ENCODE measurements at places on chromosomes 13 and 19.

GRCh38 chr19:13023656-13024055, 28.4 kb downstream of the NFIX start:
- DNase-seq = no peak

DNA sequence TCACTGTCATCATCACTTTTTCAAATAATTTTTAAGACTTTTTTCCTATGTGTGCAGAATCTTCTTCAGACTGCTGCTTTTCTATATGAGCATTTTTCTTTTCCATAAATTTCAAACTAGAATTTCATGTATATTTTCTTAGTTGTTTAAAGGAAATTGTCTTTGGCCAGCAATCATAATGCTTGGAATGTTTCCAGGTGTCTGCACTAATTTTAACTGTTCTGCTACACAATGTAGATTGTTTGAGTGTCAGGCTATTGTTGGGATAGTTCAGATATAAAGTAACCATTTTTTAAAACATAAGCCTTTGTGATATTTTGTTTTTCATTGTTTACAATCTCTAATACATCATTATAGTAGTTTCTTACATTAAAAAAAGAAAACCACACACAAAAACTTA, 1418.5 kb downstream of the EFNB2 start:
- no peak for DNase-seq

- no peak for DNase-seq
Measured at GRCh38 chr13:111475488-111475887, 155.0 kb downstream of the TEX29 start.

DNA sequence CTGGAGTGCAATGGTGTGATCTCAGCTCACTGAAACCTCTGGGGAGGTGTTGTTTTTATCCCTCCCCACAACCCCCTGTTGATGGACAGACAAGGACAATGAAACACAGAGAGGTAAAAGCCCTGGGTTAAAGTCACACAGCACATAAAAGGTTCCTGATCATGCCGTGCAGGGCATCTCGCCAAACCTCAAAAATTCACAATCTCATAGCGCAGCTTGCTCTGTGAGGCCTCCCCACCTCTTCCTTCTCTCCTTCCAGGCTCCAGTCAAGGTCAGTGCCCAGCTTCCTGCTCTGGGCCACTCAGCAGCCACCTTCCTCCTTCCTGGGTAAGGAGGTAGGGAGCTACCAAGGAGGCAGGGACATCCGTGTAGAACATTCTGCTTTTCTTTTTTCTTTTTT, 2.3 kb downstream of the FUT2 start:
- no peak for DNase-seq

- no peak for DNase-seq
Measured at GRCh38 chr13:109126891-109127641, 497.7 kb downstream of the MYO16 start.

GRCh38 chr19:32720216-32720935, 809 bp downstream of the TDRD12 start:
- DNase-seq = no peak

DNA sequence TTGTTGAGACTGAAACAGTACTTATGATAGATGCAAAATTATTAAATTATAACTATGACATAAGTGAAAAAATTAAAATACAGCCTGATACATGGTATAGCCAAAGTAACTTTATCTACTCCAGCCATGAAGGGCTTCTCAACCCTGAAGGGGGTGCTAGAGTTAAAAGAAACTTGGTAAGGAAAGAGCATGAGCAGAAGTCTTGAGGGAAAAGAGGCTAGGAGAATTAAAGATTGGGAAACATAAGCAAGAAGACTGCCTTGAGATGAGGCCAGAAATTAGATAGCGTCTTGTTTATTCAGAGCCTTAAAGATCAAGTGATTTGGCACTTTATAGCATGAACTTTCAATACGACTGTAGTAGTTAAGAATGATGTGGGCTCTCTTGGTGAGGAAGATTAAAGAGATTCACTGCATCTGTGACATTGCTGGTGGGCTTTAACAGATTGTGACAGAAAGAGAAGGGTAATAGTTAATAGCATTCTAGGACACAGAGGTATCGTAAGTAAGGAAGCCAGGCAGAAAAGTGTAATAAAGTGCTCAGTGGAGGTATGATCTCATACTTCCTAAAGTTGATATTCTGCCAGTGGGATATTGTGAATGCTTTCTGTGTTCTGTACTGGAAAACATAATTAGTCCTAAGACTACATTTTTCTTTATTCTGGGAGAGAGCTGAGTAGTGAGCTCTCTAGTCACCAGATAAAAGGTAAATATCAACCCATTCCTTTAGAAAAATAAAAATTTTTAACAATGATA, 385.4 kb upstream of the PRR20A start:
- no peak for DNase-seq

- DNase-seq = no peak
Measured at GRCh38 chr19:55552620-55553019, 7.3 kb upstream of the SBK3 start.

GRCh38 chr13:94272038-94272437, 207.4 kb downstream of the DCT start:
- DNase-seq = no peak

GRCh38 chr19:41563854-41564514, 12.0 kb upstream of the CEACAM21 start:
- no peak for DNase-seq

- DNase-seq = no peak
Measured at GRCh38 chr19:19113040-19113626, 25.1 kb downstream of the TMEM161A start.

DNA sequence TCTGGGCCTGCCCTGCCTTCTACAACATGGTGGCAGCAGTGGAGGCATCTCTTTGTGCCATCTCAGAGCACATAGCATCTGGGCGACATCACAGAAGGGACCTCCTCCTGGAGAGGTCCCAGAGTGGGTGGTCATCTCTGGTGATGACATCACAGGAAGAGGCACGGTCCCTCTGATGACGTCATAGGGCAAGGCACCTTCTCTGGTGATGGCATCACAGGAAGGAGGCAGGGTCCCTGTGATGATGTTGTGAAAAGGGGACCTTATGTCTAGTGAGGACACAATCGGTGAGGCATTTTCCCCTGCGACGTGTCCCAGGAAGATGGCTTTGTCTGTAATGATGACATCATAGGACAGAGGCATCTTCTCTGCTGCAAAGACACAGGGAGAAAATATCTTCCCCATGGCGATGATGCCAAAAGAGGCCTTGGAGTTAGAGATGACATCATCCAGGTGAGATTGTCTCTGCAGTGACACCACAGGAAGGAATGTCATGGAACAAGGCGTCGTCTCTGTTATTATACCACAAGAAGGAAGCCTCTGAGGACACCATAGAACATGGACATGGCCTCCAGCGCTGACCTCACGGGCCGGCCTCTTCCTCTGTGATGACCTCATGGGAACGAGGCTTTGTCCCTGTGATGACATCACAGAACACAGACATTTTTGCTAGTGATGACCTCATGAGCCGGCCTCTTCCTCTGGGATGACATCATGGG, 10.7 kb downstream of the SHISA7 start:
- DNase-seq = no peak

DNA sequence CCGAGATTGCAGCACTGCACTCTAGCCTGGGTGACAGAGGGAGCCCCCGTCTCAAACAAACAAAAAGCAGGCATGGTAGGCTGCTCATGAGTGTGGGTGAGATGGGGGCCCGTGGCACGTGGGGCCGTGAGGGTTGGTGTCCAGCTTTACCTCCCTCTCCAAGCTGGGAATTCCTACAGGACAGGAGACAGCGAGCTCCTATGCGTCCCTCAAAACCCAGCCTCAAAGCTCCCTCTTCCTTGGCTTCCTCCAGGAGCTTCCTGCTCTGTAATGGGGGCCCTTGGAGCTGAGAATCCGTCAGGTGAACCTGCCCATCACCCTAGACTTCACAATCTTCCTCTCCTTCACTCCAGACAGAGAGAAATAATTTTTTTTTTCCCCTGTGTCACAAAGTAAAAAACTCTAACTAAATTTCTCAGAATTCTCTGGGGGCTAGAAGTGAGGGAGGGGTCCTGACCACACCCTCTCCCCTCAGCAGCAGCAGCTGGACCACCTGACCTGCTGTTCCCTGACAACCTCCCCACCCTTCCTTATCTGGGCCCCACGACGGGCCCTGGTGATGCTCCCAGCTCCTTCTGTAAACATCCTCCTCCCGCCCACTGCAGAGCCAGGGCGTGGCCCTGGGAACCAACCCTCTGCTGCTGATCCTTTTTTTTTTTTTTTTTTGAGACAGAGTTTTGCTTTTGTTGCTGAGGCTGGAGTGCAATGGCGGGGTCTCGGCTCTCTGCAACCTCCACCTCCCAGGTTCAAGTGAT, 22.1 kb upstream of the WDR18 start:
- DNase-seq = no peak

DNA sequence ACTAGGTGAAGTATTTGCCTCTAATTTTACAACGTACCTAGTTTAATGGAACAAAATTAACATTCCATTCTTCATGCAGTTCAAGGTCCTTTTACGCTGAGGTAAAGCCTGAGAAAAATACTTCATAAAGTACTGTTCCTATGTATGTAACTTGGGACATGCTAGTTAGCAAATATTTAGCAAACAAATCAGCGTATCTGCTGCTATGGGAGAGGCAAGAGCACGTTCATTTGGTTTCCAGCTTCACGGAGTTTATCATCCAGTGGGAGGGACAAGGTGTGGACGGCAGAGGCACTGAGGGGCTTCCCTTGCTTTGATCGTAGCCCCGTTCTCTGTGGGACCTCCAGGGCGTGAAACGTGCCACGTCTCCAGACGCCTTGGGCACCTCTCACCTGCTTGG, 248.8 kb downstream of the IRS2 start:
- no peak for DNase-seq

All from cerebellar nuclear complex (tissue), 1 donor.